ENCODE measurements at places on chromosomes 16 and 17.

- DNase-seq: no peak
These were observed 21.5 kb downstream of the TAT start for GRCh38 chr16:71555230-71555891.

GRCh38 chr16:1580256-1580655, 31.6 kb downstream of the IFT140 start:
- no peak for DNase-seq

GRCh38 chr17:29194669-29195068, 14.5 kb upstream of the MYO18A start:
- DNase-seq: no peak

DNA sequence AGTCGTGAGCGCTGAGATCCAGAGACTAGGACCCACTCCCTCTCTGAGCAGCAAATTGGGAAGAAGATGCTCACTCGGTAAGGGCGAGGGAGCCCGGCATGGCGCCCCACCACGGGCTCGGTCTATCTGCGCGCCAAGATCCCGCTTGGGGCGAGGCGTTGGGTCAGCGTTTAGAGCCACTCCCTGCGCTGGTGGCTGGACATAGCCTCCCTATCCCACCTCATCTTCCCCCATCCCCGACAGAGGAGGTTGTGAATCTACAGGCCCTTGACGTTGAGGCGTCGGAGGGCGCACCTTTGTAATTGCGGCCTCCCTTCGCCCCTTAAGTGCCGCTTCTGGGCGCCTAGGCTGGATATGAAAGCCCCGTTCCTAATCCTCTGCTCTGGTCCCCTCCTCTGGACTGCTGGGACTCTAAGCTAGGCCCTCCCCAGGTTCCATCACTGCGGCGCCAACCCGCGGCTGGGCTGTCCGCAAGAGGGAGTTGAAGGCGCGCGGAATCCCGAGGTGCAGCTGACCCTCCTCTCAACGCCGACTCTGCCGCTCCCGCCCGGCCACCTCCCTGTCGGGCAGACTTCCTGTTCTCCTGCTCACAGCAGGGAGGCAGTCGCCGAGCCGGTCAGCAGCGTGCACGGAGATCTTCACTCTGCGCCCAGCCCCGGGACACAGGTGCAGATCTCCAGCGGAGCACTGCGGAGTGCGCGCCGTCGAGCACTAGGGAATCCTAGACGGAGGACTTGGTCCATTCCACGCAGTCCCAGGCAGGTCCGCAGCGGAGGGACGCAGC, 16.1 kb upstream of the HOXB9 start:
- no peak for DNase-seq

- DNase-seq: no peak
These were observed 34.1 kb downstream of the MAP2K6 start for GRCh38 chr17:69448431-69449102.

- no peak for DNase-seq
These were observed 3.8 kb upstream of the ARHGAP23 start for GRCh38 chr17:38424297-38424972.

GRCh38 chr16:58685084-58685449, 497 bp upstream of the SLC38A7 start:
- no peak for DNase-seq

- no peak for DNase-seq
These were observed 12.5 kb upstream of the ATP2A3 start for GRCh38 chr17:3976675-3977171.

- DNase-seq: no peak
These were observed 12.0 kb upstream of the CD300A start for GRCh38 chr17:74454197-74455024.

- no peak for DNase-seq
These were observed 143.0 kb upstream of the NOL11 start for GRCh38 chr17:67574658-67575293.

- DNase-seq: no peak
These were observed 16.2 kb upstream of the PVALEF start for GRCh38 chr17:81148986-81149533.

- no peak for DNase-seq
These were observed 63.8 kb downstream of the SEC14L1 start for GRCh38 chr17:77204536-77204935.

- DNase-seq: peak; percentile 26
These were observed 1.0 kb upstream of the ZNF500 start for GRCh38 chr16:4767872-4768548.

- DNase-seq: no peak
These were observed 266.7 kb upstream of the CDH11 start for GRCh38 chr16:65388592-65388991.

- DNase-seq: no peak
These were observed 19.0 kb upstream of the KDM6B start for GRCh38 chr17:7814969-7815368.

DNA sequence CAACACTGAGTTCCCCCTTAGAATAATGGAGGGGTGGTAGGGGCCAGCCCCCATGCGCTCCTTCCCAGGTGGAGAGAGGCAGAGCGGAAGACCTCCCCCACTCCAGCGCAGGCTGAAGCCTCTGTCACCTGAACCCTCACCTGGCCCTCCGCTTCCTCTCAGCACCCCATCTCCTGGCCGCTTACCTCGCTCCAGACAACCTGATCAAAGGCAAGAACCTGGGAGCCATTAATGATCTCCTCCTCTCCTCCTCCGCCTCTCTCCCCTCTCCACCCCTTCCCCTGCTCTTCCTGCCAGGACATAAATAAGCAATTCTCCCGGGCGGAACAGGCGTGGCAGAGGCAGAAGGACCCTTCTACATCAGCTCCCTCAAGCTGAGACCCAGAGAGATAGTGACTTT, 110.2 kb upstream of the LHX1 start:
- DNase-seq: no peak

DNA sequence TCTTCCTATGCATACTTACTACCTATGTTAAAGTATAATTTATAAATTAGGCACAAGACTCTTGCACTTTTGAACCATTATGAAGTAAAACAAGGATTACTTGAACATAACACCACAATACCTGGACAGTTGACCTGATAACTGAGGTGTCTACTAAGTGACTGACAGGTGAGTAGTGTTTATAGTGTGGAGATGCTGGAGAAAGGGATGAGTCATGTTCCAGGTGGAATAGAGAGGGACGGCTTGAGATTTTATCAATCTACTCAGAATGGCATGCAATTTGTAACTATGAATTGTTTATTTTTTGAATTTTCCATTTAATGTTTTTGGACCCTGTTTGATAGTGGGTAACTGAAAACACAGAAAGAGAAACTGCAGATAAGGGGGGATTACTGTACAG, 287.6 kb downstream of the MAP2K6 start:
- DNase-seq: no peak

GRCh38 chr17:57540596-57540995, 204.5 kb downstream of the CCDC182 start:
- no peak for DNase-seq

GRCh38 chr16:28181515-28181914, 30.2 kb downstream of the XPO6 start:
- DNase-seq: peak; percentile 36

DNA sequence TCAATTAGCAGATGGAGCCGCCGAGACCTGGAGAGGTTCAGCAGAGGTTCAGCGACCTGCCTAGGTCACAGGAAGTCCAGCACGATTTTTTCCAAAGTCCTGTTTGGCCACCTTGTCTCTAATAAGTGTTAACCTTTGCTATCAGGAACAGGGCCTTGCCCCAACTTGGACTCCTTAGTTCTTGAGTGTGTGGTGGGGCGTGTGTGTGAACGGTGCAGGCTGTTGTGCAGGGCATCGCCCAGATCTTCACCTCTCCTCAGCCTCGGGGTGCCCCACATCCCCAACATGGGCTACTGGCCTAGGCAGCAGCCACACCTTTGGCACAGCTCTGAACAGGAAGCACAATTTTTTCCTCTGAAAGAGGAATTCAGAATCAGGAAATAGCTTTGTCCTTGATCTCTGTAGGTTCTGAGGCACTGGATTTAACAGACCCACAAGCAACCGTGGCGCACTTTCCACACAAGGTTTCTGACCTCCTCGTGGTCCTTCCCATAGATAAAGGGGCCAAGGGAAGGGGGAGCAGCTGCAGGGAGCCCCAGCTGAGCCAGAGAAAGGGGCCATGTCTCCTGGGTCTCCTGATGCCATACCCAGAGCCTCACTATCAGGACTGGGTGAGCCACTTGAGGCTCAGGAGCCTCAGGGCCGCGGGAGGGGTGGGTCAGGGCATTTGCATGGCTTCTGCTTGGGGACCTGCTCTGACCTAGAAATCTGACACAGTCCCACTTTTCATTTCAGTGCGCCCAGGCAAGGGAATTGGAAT, 10.4 kb downstream of the MPRIP start:
- DNase-seq: no peak

- DNase-seq: no peak
These were observed 31.6 kb downstream of the TEKT5 start for GRCh38 chr16:10663146-10663545.

GRCh38 chr16:397135-397661, at the start of gene NME4:
Gene NME4 (plus strand): TSS chr16:397199. CDS start chr16:397223, 24 bp downstream.
- no peak for DNase-seq

- peak; percentile 81 for DNase-seq
These were observed 59.8 kb upstream of the RPH3AL start for GRCh38 chr17:412211-413015.

DNA sequence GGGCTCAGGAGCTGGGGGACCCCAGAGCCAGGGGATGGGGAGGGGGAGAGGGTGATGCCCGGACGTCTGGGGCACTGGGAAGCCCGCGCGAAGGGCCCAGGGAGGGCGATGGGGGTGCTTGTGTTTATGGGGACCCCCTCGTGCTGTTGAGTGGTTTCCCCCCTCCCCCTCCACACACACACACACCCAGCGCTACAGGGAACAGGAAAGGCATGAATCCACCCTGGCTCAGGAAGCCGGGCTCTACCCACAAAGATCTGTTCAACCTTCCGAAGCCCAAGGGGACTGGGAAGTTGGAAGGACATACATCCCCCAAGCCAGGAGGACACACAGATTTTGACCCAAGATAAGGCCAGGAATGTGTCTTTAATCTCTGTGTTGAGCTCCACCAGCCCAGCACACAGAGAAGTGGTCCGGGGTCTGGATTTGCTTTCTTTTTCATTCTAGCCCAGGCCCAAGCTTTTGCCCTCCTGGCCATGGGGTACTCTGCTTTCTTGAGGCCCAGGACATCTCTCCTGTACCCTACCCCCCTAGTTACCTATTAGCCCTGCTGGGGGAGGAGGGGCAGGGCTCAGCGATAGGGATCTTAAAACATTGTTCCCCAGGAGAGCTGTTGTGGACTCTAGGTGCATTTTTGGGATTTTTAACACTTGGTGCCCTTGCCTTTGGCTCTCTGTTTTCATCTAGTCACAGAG, 1.2 kb downstream of the UBALD2 start:
- DNase-seq: peak; percentile 50

DNA sequence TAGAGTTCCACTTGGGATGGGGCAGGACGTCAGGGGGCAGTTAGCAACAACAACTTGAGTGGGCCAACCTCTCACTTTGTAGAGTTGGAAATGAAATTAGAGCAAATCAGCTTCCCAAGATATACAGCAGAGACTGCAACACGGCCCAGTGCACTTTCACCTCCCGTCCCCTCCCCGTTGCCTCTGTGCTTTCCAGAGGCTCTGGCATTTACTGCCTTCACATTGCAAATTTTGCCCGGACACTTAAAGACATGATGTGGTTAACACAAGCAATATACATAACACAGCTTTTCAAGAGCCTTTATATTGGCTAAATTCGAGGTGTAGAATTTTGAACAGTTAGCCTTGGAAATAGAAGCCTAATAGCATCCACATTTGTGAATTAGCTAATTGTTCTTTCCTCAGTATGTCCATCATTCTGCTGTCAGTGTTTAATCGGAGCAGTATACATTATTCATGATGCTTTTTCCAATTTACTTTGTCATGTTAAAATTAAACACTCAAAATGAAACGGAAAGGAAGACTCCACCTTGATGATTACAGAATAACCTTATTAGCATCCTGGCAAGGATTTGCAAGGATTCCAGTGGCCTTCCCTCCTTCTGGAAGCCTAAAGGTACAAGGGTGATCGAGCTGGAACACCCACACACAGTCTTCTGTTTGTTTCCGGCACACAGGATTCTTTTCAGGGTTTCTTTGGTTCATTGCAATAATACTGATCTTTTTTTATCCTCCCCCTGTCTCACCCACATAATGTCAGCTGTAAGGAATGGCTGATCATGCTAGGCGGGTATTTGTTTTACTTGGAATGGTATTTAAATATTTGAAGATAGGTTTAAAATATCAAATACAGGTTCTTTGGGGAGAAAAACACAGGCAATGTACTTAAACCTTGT, 190.9 kb upstream of the CACNG5 start:
- DNase-seq: no peak

DNA sequence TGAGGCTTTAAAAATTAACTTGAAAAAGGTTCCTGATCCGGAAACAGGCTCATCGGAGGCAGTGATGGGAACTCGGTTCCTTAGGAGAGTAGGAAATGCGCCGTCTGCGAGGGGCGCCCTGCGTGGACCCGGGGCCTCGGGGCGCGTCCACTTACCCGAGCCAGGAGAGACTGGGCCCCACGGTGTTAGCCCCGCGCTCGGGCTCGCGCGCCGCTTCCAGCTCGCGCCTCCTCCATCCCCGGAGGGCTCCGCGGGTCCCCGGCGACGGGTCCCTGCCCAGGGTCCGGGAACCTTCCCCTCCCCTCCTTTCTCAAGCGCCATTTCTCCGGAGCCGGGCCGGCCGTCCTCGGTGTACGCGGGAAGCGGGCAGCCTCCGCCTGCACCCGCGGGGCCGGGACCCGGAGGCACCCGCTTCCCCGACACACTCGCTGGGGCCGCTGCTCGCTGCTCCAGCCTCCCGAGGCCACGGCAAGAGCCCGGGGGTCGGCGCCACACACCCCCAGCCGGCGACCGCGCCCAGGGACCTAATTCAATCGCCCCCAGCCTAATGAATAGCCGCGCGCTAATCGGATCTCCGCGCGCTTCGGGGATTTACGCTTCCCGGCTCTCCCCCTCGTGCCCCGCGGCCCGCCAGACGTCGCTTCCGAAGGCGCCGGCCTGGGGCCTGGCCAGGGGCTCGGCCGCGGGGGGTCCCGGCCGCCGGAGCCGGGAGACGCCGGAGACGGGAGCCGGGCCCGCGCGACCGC, 2.2 kb upstream of the BAHCC1 start:
- DNase-seq: no peak

- peak; percentile 30 for DNase-seq
These were observed 7.5 kb upstream of the ARMC5 start for GRCh38 chr16:31451681-31452351.

DNA sequence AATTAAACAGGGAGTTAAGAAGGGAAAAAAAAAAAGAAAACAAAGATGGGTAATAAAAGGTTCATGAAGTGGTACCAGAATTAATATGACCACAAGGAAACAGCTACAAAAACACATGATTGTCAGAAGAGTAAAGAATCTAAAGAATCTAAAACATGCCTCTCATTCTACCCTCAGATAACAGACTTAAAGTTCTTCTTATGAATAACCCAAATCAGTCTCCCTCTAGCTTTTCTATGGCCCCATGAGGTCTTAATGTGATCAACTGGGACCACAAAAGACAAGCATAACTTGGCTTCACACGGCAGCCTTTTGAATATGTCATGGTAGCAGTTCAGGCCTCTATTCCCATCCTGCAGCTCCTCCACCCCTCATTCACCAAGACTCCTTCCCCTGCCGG, 6.9 kb downstream of the MYH10 start:
- no peak for DNase-seq
